Activated CD4-positive, CD25-positive, alpha-beta regulatory T cell (primary cell): ENCODE measurements at places on chromosomes 3 and 15.

- no peak for DNase-seq
Observed at GRCh38 chr3:179666436-179667035, 13.7 kb downstream of the USP13 start.

DNA sequence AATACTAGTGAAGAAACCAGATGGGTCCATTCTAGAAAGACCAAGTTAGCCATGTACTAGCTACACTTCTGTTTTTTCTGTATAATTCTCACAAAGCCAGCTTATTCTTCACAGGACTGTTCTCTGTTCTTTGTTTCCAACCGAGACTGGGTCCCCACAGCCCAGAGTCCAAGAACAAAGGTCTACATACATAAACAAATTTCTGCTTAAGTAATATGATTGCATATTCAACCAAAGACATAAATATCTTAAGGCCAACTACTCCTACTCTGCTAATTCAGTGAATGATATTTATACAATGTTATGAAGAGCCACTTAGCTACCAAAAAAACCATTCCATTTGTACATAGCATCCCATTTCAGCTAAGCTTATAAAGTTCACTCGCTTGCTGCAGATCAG lies 299.8 kb upstream of the CCDC54 start:
- no peak for DNase-seq

- DNase-seq: no peak
Observed at GRCh38 chr15:61742591-61742990, 317.7 kb downstream of the VPS13C start.

- no peak for DNase-seq
Observed at GRCh38 chr3:115423170-115423569, 200.1 kb upstream of the GAP43 start.

DNA sequence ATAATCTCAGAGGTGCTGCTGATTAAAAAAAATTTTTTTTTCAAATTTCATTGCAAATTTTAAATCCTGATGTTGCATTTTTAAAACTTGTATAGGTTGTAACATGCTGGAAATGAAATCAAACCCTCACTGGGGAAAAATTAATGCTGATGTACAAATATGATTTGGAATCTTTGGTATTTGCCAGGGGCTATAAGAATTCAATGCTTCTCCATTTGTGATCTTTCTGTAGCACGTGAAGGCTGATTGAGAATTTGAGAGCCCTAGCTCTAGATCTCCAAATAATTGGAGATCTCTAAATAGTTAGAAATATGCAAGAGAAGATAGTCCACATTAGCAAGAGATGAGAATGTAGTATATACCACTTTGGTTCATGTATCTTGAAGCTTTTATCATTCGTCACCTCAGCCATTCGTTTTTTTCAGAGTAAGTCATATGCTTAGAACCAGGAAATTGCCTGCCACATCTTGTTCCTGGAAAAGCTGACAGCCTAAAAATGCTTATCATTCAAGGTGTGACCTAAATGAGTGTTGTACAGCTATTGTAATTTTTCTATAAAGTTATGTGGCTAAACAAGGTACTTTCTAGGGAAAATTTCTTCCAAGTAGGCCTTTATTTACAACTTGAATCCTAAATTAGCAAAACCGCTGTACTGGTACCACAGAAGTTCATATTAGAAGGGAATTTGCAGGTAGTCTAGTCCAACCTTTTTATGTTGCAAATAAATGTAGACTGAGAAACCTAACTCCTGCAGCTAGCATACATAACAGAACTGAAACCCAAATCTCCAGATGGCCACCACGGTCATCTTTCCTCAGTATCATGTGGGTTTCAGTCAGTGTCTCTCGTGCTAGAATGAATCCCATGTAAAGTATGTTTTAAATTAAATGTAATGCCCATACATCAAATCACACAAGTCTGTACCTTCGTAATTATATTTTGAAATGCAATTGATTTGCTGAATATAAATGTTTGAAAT lies 48.5 kb downstream of the FNDC3B start:
- no peak for DNase-seq

GRCh38 chr3:110989446-110989845 lies 82.2 kb upstream of the NECTIN3 start:
- no peak for DNase-seq

DNA sequence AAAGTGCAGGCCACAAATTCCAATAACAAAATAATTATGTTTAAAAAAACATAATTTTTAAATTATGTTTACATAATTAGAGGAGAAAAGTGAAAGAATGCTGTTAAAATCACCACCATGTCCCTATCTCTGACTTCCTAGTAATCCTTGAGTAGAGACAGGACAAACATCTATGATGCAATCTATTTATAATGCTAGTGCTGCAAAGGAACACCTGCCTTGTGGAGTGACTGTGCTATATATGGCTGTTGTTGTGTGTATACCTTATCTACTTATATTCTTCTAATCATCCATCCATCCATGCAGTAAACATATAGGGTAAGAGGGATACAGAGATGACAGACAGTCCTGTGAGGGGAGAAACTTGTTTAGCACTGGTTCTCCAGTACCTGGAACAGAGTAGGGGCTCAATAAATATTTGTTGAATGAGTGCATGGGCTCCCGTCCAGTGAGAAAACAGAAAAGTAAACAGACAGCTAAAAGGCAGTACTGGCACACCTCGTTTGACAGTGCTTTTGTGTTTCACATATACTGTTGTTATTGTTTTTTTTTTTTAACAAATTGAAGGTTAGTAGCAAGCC lies 229.3 kb upstream of the UBE2E1 start:
- no peak for DNase-seq
